ENCODE measurements at places on chromosomes 6 and 20. TPM values are rescaled to one million over a fixed set of nuclear protein-coding genes. Genes with fewer than 3 reads are reported as not detected.

The VSTM2L gene
- total RNA-seq, result not detected

The PTCHD4 gene
- not detected for total RNA-seq

The PI16 gene
- total RNA-seq, result 88.6 TPM

The SMOC2 gene
- 22.1 TPM for total RNA-seq

The FERMT1 gene
- total RNA-seq, result 9.8 TPM

The FAM210B gene
- total RNA-seq, result 46.4 TPM

The UBE2C gene
- total RNA-seq, result 7.6 TPM

The ADGB gene
- total RNA-seq, result not detected

The MUC21 gene
- total RNA-seq, result 207 TPM

The RIMS4 gene
- 6.4 TPM for total RNA-seq

The CYP21A2 gene
- 9.3 TPM for total RNA-seq

The SYNGAP1 gene
- total RNA-seq, result 16.0 TPM

The MAK gene
- 0.25 TPM for total RNA-seq

The ZFP57 gene
- total RNA-seq, result 3.7 TPM

The C20orf144 gene
- not detected for total RNA-seq

The SLC17A2 gene
- total RNA-seq, result not detected

The RAET1G gene
- total RNA-seq, result 4.9 TPM

The FBXO30 gene
- 9.1 TPM for total RNA-seq

The NOX3 gene
- total RNA-seq, result not detected

The CGA gene
- total RNA-seq, result not detected

The SLC17A3 gene
- not detected for total RNA-seq
